Stimulated activated memory B cell treated with anti-CD40 and anti-IgM and Interleukin-4, amounts not matched to agents 10 μg/mL and 1 μg/mL and 100 μg/mL, for 72 hours (primary cell): ENCODE measurements at places on chromosomes 13 and 19.

DNA sequence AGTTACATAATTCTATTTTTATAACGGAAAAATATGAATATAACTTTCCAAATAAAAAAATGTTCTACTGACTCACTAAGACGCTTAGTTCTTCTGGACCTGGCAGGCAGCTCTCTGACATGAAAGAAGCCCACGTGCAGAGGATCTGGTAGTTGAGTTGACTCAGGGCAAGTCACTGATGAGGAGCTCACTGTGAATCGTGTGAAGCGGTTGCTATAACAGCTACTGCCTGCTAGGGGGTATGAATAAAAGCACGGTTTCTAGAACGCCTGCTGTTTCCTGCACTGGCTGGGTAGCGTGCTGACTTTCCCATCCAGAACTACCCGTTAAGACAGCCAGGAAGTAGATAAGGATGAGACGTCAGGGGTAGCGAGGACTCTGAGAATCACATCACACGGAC is 54.7 kb upstream of the WASF3 start:
- ATAC-seq, result no peak

DNA sequence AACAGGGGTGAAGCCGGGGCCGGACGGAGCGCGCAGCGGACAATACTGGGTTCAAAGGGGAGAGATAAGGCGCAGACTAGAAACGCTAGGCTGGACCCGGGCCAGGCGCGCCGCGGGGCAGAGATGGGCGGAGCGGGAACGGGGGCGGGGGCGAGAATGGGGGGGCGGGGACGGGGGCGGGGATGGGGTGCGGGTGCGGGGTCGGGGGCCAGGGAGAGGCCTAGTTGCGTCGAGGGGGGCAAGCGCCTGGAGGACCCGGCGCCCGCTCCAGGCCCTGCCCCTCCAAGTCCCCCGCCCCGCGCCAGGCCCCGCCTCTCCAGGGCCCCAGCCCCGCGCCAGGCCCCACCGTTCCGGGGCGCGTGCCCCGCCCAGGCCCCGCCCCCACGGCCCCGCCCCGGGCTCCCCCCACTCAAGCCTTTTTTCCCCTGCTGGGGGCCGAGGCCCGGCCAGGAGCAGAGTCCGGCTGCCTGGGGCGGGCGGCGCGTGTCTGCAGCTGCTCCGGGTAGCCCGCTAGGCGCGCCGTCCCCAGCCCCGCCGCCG is at the start of gene CERS4:
Gene CERS4 (plus strand): TSS at position 449 of the 540 bp plus-strand sequence. CDS start 41,707 bp downstream, outside the sequence.
- ATAC-seq, result peak; percentile 92

GRCh38 chr13:52405767-52406494 is at the start of gene THSD1:
Gene THSD1 (minus strand): TSS chr13:52406172. CDS start chr13:52402600, 3,572 bp downstream.
- peak; percentile 51 for ATAC-seq

DNA sequence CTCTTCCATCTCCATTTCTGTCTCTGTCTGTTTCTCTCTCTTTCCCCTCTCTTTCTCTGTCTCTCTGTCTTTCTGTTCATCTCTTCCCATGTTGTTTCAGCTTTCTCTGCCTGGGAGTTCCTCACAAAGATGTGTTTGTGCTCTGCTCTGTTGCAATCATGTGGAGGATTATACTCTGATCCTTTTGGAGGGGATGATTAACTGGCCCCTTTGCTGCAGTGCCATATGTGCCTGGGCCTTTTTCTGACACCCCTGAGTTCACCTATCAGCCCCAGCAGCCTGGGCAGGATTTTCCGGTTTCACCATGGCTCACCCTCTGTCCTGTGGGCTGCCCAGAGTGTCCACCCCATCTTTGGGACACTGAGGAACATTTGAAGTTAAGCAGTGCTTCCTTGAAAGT is 9.0 kb upstream of the TEX26 start:
- no peak for ATAC-seq

DNA sequence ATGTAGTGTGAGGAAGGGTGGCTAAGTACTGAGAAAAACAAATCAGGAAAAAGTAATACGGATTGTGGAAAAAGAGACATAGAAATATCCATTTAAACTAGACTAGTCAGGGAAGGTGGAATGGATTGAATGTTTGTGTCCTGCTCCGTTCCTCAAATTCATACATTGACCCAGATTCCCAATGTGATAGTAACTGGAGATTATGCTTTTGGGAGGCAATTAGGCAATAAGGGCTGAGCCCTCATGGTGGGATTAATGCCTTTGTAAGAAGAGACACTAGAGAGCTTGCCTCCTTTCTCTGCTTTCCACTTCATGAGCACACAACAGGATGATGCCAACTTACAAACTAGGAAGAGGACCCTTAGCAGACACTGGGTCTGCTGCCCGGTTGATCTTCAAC is 765.2 kb upstream of the GPC6 start:
- ATAC-seq, result no peak

DNA sequence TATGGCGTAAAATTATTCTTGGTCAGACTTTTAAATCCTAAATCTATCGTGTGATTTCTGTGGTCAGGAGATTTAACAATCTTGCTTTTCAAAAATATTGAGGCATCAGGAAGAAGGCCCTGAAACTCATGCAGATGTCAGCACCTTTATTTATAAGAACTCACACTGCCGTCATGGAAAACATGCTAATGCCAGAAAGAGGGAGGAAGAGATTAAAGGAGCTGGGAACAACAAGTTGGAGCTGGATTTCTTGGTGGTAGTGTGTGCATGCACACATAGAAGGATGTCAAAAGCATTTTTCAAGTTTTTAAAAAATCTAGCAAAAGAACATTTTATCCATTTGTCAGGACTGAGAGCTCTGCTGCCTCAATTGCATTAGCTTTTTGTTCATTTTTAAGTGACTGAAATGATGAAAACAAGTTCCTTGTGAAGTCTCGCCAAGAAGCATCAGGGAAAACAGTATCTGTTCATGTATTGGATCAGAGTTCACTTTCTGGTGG is 342.5 kb downstream of the SPRY2 start:
- no peak for ATAC-seq

DNA sequence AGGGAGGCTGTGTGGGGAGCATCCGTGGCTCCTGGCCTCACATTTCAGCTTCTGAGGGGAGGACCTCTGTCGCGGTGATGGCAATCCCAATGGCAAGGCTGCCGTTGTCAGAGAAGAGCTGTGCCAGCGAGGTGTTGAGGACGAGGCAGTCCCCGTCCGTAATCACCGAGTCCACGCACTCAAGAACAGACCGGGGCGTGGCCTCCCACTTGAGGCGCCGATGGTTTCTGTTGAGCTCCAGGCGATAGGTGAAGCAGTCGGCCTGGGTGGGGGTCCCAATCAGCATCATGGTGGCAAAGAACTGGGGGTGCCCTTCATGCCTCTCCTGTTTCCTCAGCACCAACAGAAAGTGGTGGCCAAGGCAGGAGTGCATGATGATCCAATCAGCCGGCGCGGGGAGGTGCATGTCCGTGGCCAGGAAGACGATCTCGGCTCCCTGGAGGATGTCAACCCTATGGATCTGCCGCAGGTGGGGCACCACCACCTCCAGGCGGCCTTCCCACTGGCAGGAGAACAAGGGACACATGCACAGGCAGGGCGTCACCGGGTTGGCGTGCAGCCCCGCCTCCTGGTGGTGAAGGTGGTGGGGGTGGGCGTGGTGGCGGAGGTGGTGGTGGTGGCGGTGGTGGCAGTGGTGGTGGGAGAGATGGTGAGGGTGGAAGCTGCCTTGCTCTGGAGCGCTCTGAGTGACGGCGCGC is 68.1 kb downstream of the SIAH3 start:
- no peak for ATAC-seq

- ATAC-seq, result no peak
Measured at GRCh38 chr13:38897521-38897920, 93.1 kb downstream of the STOML3 start.

DNA sequence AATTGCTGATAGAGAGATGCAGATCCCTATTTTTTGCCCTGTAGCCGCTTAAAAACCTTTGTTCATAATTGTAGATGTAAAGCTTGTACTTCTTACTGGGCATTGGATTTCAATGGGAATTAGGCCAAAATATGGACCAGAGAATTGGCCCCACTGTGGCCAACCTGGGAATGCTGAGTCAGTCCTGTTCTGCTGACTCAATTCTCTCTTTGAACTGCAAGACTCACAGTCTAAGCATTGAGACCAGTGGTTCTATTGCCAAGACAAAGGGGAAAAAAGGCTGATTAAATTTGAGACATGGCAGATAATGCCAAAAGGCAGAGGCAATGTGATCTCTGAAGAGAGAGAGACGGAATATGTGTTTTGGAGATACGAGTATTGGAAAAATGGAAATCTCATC is 72.5 kb upstream of the UBL3 start:
- ATAC-seq, result no peak

- no peak for ATAC-seq
Measured at GRCh38 chr13:79389026-79389425, 17.0 kb downstream of the RBM26 start.

- no peak for ATAC-seq
Measured at GRCh38 chr13:27258637-27259386, 7.5 kb downstream of the RPL21 start.

- no peak for ATAC-seq
Measured at GRCh38 chr13:31610270-31610998, 128.9 kb upstream of the RXFP2 start.

GRCh38 chr13:78659450-78659730 is 435 bp upstream of the OBI1 start:
- no peak for ATAC-seq

GRCh38 chr13:114104655-114105520 is 27.5 kb downstream of the RASA3 start:
- peak; percentile 28 for ATAC-seq

GRCh38 chr19:38774181-38774950 is 1.0 kb upstream of the LGALS7 start:
- ATAC-seq, result no peak

GRCh38 chr13:46586751-46587514 is 34.0 kb downstream of the LRCH1 start:
- ATAC-seq, result no peak

- no peak for ATAC-seq
Measured at GRCh38 chr19:18781885-18782527, 9.1 kb downstream of the COMP start.

DNA sequence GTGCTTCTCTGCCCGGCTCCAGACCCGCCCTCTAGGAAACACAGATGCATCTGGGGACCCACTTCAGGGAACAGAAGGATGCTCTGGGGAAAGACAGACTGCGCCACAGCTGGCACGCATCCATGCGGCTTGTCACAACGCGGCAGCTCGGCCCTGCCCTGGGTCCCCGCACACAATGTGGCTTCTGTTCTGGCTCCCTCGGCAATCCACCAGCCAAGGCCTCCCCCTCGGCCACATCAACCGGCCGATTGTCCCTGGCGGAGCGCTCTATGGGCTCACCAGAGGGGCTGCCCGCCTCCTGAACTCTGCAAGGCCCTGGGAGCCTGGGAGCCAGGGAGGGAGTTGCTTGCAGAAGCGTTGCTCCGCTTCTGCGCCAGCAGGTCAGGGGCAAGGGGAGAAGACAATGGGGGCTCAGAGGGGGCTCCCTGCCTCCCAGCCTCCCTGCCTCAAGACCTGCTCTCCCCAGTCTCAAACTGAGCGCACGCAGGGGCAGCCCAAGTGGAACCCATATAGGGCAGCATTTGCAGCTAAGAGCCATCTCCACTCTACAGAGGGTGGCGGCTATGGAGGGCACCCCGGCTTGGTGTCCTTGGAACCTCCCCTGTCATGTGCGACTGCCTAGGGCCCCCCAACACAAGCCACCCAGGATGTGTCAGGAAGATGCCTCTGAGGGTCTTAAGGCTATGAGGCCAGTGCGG is 37.9 kb downstream of the MLLT1 start:
- ATAC-seq, result no peak

GRCh38 chr19:2478278-2478755 is 2.4 kb downstream of the GADD45B start:
- ATAC-seq, result no peak

DNA sequence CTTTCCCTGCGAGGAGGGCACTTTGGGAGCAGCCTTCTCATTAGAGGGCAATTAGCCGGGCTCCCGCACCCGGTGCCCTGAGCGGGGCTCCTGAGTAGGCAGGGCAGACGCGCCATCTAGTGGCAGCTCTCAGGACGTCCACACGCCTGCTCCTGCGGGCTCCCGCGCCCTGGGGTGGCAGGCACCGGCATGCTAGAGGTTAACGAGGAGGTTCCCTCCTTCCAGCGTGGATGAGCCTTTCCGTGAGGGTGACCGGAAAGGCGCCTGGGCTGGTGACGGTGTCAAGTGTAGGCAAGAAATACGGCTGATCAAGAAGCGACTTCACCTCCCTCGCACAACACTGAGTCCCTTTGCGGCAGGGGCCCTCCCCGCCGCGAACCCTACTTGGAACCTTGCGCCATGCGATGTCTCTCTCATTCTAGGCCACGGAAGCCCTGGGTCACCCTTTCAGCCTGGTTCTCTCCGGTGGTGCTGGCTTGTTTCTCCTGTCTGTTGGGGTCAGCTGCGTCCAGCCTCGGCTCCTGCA is 67.7 kb downstream of the ALOX5AP start:
- peak; percentile 96 for ATAC-seq

DNA sequence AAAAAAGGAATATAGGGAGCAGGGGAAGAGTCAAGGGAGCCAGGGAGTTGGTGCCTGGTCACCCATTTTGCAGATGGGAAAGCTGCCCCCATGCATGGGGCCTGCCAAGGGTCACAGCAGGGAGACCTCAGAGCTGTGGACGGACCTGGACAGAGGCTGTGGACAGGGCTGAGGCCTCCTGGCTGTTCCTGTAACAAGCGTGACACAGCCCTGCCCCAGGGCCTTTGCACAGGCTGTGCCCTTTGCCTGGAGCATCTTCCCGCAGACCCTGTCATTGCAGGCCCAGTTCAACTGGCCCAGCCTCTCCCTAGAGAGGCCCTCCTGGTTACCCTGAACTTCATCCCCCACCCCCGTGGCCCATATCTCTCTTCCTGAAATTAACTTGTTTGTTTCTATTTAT is 6.4 kb downstream of the TNFAIP8L1 start:
- no peak for ATAC-seq

DNA sequence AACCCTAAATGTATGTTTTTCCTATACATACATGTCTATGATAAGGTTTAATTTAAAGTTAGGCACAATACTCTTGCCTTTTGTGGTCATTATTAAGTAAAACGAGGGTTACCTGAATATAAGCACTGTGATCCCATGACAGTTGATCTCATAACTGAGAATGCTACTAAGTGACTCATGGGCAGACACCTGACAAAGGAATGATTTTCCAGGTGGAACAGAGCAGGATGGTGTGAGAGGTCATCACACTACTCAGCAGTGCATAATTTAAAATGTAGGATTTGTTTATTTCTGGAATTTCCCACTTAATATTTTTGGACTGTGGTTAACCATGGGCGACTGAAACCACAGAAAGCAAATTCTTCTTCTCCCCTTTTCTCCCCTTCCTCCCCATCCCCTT is 178.9 kb downstream of the UGGT2 start:
- ATAC-seq, result no peak

DNA sequence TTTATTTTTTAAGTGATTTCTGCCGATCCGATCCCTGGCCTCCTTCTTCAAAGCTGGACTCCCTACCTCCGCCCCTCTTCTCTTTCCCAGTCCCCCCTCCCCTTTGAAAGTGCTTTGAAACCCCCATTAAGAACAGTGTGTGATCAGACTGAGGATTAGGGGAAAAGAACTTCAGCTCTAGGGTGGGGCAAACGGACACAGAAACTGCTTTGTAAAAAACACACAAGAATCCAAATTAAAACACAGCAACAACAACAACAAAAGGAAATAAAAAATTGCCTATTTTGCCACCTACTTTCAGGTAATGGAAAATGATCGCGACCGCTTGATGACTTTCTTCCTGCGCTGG is 1.4 kb downstream of the SPRY2 start:
- no peak for ATAC-seq
